ENCODE measurements at places on chromosomes 1 and 21.
A peak's percentile ranks its signal among the peaks of the same experiment; 100 is the strongest.

GRCh38 chr1:151885479-151885878 is 23.8 kb downstream of the THEM4 start:
- no peak for DNase-seq

DNA sequence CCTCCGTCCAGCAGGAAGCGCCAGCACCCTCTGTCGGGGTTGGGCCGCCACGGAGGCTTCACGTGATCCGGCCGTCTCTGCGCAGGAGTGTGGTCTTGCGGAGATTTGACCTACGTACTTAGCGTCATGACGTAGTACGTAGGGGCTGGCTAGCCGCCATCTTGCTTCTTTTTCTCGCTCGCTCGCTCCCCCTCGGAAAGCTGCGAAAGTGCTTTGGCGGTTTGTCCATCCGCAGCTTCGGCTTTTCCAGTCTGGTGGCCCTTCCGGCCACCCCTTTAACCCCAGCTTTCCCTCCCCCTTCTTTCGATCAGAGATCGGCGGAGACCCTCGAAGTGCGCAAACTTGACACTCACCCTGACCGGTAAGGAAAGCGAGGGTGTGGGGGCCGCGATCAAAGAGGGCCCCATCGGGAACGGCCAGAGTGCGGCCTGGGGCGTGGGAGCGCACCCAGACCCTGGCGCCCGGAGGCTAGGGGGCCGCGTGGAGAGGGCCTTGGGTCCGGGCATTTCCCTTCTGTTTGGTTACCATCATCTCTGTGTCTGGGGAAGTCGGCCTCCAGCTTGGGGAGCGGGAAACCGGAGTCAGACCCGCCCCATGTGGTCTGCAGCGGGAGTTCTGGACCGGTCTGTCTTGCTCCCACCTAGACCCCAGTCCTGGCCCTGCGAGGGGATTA is at the start of gene PRRC2C:
Gene PRRC2C (plus strand): TSS at position 156 of the 673 bp plus-strand sequence. CDS start 26,559 bp downstream, outside the sequence.
- peak; percentile 79 for DNase-seq

DNA sequence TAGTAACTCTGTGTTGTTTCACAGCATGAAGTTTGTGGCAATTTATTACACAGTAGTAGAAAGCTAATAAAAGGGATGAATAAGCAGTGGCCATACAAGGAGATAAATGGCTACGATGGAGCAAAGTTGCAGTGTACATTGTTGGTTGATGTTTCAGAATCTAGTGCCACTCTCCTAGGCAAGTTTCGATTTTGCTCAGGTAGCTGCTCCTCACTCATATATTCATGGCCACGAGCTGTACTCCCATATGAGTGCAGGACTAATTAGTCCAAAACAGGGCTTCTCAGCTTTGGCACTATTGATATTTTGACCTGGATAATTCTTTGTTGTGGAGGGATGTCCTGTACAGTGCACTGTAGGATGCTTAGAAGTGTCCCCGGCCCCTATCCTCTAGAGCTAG is 30.0 kb upstream of the ATP1A1 start:
- no peak for DNase-seq

- DNase-seq: no peak
Measured at GRCh38 chr1:43549921-43550597, 19.4 kb downstream of the PTPRF start.

DNA sequence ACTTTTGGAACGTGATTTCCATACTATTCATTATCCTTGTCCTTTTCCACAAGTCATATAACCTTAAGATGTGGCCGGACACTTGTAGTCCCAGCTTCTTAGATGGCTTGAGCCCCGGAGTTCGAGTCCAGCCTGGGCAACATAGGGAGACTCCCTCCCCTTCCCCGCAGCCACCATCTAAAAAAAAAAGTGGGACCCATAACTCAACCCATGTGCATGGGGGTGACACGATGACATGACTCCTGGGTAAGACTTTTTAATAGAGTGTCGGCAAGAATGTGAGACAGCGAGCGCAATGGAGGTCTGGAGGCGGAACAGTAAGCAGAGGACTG is 25.7 kb downstream of the MIA3 start:
- DNase-seq: no peak

GRCh38 chr1:227086636-227087035 is 146.5 kb downstream of the COQ8A start:
- no peak for DNase-seq

DNA sequence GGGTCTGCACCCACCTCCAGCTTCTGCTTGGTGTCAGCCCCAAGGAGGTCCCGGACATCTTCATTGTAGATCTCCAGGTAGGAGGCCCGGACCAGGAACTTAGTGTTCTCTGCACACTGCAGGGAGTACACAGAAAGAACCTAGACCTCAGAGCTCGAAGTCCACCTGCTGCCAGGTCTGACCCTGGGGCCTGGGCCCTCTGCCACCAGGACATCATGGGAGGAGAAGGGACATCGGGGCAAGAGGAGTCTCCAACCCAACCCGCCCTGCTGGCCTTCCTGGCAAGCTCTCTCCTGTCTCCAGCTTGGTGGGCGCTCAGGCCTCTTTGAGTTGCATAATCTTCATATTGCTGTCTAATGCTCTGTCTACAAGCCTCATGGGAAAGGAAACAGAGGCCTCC is 4.4 kb downstream of the KIF17 start:
- no peak for DNase-seq

DNA sequence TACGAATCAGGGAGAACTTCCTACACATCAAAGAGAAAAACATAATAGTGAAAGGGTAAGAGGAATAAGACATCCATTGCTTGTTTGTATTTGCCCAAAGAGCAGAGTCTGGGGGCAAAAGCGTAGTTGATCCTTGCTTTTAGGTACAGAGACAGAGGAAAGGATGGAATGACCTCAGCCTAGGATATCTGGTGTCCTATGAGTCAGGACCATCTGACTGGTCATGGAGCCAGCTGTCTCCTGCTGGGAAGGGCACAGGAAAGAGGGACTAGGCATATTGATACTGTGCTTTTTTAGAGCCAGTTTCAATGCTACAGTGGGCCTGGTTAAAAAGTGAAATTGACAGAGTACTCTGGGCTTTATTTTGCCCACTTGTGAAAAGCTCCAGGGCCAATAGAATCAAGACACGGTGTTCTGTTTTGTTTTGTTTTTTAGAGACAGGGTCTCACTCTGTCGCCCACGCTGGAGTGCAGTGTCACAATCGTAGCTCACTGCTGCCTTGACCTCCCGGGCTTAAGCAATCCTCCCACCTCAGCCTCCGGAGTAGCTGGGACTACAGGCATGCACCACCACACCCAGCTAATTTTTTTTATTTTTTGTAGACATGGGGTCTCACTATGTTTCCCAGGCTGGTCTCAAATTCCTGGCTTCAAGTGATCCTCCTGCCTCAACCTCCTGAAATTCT is 3.2 kb downstream of the PLEKHO1 start:
- no peak for DNase-seq

GRCh38 chr21:24276204-24276603 is 1331.1 kb downstream of the MRPL39 start:
- DNase-seq: no peak

DNA sequence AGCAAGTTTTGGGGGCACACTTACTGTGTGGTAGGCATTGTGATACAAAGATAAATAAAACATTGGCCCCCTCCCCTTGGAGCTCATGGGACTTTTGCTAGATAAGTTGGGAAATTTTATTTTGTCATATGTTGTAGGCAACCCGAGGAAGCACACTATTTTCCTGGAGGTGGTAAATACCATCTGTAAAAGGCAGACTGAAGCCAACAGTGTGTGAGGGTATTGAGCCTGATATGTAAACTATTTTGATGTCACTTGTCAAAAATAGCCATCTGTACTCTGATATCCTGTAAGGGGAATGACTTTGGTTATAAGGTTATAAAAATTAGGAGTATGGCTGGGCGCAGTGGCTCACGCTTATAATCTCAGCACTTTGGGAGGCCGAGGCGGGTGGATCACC is 30.6 kb downstream of the VANGL2 start:
- DNase-seq: no peak

- no peak for DNase-seq
Measured at GRCh38 chr1:220950576-220950975, 71.3 kb downstream of the HLX start.

DNA sequence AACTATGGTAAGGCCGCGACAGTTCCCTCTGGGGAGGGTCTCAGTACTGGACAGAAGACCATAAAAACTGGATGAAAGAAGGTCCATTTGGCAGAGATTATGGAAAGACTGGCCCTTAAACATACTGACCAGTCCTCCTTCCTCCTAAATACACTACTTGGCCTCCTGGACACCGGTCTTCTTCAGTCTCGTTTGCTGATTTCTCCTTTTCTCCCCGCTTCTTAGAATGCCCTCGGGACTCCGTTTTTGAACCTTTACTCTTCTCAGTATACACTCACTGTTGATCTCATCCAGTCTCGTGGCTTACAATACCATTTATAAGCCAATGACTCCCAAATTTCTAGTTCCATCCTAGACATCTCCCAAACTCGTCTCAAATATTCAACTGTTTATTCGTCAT is 694 bp upstream of the MRPL9 start:
- no peak for DNase-seq

GRCh38 chr1:3074297-3074741 is 5.3 kb downstream of the PRDM16 start:
- DNase-seq: no peak

- no peak for DNase-seq
Measured at GRCh38 chr1:78318011-78318410, 172.8 kb upstream of the PTGFR start.

DNA sequence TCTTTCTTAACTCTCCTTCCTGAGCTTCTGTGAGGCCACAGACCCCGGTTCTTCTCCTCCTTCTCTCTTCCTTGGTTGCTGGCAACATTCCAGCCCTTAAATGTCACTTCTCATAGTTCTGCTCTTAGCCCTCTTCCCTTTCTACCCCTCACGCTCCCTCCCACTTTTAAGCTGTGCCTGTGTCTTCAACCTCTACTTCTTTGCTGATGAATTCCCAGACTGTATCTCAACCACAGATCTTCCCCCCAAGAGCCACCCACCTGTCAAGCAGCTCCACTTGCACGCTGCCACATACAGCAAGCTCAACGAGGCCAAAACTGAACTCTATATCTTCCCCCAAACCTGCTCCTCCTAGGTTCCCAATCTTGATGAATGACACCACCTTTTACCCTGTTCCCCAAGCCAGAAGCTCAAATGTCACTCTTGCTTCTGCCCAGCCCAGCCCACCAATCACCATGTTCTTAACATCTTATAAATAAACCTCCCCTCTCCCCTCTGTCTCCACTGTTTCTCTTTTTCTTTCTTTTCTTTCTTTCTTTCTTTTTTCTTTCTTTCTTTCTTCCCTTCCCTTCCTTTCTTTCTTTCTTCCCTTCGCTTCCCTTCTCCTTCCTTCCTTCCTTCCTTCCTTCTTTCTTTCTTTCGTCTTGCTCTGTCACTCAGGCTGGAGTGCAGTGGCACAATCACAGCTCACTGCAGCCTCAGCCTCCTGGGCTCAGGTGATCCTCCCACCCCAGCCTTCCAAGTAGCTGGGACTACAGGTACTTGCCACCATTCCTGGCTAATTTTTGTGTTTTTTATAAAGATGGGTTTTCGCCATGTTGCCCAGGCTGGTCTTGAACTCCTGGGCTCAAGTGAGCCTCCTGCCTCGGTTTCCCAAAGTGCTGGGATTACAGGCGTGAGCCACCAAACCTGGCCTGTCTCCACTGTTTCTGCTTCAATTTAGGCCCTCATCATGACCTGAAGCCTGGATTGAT is 19.8 kb upstream of the PTP4A2 start:
- no peak for DNase-seq

- no peak for DNase-seq
Measured at GRCh38 chr1:178716111-178716510, 8.9 kb upstream of the RALGPS2 start.

DNA sequence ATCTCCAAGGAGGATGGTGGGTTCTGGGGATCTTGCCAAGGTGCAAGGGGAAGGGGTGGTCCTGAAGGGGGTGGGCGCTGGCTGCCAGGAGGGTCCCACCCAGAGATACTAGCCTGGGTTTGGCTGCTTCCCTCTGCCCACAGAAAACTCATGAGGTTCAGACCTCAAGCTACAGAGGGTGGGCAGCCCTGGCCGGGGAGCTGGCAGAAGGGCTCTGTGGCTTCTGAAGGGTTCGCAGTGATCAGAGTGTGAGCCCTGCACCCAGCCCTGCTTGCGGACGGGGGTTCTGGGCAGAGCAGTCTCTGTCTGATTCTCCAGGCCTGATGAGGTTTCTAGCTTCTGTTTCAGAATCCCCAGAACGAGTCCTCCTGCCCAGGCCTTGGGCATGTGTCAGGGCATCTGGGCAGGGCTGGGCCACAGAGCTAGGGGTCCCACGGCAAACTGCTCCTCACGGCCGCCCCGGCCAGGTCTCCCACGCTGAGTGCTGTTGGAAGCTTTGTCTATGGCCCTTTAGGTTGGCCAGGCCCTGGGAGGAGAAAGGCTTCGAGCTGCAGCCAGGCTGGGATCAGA is 635 bp upstream of the MMEL1 start:
- DNase-seq: no peak

DNA sequence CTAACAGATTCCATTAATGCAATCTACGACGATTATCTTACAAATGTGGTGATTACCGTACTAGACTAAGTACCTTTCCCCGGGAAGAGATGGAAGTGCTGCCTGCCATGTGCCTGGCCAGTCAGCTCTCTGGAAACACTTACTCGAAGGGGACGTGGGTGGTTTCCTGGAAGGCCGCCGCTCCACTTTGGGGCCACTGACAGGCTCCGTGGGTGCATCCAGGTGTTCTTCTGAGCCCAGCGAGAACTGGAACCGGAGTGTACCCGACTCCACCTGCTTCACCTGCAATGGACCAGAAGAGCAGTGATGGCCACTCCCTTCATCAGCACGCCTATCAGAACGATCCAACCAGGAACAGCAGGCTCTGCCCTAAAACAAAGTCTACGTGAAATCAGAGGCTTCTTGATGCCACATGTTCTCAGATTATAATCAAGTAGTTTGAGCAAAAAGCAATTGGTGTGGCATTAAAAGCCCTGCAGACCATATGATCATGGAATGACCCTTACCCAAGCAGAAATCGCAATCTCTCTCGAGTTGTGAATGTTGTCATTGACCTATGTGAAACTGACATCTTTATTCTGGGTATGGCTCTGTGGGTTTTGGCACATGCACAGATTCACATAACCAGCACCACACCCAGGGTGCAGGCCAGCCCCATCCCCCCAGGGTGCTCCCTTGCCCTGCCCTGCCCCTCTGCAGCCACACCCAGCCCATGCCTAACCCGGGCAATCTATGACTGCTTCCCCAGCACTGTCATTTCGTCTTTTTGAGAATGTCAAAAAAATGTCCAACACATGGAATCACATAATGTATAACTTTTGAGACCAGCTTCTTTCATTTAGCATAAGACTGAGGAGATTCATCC is 64.5 kb downstream of the NPHP4 start:
- DNase-seq: no peak

- no peak for DNase-seq
Measured at GRCh38 chr1:109499081-109499480, 5.2 kb downstream of the CYB561D1 start.
